ENCODE measurements at places on chromosomes 13 and 19.
A peak's percentile ranks its signal among the peaks of the same experiment; 100 is the strongest.

- DNase-seq = peak; percentile 51
These were observed 169.6 kb upstream of the GPR12 start for GRCh38 chr13:26929971-26930730.

DNA sequence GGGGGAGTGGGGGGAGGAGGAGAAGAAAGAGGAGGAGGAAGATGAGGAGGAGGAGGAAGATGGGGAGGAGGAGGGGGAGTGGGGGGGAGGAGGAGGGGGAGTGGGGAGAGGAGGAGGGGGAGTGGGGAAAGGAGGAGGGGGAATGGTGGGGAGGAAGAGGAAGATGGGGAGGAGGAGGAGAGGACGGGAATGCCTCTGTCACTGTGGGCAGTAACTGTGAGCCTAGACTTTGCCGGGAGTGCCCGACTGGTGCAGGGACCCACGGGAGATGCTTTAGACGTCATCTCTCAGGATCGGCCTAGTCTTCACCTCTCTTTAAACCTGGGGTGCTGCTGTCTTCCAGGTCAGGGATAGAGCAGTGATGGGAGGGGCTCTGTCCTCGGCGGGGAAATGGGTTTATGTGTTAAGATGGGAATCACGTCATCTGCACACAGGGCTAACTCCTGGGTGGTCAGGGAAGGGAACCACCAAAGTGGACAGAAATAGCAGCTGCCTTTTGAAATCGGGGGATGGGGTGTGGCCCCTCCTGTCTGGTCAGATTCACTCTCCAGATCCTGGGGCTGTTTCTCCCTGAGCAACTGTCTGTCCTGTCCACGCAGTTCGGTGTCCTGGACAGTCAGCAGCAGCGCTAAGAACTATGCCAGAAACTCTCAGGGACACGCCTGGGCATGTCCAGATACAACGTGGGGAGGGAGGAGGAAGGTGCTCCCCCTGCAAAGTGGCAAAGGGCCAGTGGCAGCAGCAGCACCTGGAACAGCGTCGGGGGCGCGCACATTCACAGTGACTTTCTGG, 26.9 kb downstream of the GAS6 start:
- no peak for DNase-seq

- no peak for DNase-seq
These were observed 2.4 kb downstream of the HPN start for GRCh38 chr19:35043906-35044305.

DNA sequence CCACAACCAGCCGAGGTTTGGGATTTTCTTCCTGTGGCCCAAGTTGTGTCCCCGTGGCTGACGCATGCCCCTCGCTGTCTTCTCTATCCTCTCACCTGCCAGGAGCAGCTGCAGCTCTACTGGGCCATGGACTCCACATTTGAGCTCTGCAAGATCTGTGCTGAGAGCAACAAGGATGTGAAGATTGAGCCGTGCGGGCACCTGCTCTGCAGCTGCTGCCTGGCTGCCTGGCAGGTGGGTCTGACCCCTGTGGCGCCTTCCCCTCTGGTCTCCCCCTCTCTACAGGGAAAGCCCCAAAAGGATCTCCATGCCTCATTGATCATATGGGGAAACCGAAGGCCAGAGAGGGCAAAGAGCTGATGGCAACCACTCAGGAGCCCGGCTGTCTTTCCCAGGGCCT, 14.6 kb downstream of the CBLC start:
- no peak for DNase-seq

DNA sequence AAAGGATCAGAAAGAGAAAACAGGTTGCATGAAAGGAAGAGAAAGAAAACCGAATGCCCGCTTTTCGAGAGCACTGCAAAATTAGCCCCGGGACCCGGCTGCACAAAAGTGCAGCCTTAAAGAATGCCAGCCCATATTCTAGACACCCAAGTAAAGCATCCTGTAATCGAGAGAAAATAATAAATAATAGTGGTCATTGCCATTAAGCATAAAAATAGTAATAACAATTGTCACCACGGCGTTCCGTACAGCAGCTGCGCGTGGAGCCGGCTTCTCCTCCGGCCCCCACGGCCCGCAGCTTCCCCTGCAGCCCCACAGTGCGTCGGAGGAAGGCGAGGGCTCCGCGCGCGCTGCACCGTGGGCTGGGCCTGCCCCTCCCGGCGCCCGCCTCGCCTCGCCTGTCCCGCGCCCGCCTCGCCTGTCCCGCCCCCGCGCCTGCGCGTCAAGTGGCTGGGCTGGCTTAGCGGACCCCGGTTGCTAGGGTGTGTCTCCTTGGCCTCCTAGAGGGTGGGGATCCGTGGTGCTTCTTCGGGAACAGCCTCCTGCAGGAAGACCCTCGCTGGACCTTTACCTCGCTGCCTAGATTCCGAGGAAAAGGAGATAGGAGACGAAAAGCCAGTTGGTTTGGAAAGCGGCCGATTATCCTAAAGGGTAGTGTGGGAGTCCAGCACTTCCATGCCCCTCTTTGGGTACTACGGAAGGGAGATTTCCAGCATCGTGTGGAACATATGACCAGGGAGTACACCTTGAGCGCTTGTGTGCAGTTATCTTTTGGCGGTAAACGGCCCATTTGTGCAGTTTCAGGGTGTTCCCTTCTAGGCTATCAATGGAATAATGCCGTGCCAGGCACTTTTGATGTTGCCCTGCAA, at the start of gene LRRC63:
TSS of gene LRRC63 (plus strand) at position 446 of the 869 bp plus-strand sequence. CDS start 1,107 bp downstream, outside the sequence.
- peak; percentile 55 for DNase-seq

DNA sequence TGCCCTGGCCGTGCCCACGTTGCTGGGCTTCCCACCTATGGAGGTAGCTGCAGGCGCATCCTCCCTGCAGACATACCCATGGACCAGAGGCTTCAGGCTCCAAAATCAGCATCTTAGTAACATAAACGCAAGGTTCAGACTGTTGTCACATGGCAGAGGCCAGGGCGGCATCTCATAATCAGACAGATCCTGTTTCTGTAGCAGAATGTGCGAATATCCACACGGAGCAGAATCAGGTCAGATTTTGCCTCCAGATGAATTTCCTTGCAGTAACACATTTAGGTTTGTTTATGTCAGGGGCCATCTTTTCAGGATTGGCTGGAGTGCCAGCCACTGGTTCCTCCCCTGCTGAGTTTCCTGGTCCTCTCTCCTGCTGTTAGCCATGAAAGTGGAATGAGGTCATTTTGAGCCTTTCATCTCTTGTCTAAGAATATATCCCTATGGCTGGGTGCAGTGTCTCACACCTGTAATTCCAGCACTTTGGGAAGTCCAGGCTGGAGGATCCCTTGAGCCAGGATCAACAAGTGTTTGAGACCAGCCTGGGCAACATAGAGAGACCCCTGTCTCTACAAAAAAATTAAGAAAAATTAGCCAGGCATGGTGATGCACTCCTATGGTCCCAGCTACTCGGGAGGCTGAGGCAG, 20.5 kb downstream of the SMARCA4 start:
- no peak for DNase-seq

DNA sequence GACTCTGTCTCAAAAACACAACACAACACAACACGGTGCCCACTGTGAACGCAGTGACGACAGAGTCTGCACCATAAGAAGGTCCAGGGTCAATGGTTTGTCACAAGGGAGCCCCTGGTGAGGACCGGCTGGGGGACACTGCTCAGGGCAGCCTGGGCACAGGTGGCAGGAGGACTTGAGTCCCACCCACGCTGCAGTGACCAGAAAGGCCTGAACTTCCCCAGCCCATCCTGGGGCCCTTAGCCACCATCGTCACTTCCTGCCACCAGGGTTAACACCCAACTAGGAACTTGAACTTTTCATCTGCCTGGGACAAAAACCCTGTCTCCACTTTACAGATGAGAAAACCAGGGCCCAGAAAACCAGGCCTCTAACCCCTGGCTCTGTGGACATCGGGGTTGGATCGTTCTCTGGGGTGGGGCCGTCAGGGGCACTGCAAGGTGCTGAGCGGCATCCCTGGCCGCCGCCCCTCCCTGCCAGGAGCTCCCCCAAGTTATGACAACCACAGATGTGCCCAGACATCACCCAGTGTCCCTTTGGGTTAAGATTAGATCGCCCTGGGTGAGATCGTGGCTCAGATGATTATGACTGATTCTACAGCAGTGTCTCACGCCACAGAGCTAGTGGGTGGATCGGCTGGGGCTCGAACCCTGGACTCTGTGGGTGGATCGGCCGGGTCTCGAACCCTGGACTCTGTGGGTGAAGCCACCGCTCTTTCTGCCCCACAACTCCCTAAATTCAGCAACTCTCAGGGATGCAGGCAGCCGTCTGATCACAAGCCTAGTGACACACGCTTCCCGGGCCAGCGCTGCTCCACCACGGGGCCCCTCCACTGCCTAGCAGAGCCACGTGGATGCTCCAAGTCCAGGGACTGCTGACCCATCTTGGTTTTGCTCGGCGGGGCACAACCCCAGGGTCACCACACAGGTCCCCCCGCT, 14.0 kb downstream of the MOB3A start:
- DNase-seq = no peak

- DNase-seq = no peak
These were observed 68.6 kb downstream of the STK24 start for GRCh38 chr13:98508280-98508679.
